ENCODE measurements at places on chromosomes 4 and X.

GRCh38 chr4:89682808-89683207, 154.2 kb downstream of the SNCA start:
- no peak for DNase-seq

DNA sequence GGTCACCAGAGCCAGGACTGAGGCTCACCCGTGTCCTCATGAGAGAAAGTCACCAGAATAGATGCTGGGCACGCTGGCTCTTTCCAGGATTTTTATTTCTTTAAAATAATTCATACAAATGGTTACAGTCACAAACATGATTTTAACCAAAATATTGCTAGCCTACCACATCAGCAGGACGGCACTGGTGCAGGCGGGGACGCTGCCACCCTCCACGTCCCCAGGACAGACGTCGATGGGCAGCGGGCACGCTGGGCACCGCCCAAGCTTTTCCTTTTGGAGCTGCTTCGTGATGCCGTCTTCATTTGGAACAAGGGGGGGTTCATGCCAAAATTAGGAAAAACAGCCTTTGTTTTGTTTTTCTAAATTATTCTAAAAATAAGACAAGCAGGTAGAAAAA, 37.6 kb downstream of the CTBP1 start:
- no peak for DNase-seq

DNA sequence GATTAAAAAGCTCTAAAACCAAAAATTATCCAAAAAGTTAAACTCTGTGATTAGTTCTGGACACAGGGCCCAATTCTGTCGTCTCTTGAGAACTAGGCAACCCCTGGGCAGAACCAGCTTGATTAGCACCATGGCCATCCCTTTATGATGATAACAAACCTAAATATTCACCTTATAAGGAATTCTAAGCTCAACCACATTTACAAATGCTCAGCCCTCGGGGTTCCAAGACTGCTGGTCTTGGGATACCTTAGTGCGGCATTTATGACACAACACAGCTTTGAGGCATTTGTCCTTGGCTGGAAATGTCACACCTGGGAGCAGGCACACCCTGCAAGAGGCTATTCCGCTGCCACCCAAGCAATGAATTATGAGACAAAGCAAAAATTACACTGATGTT, 27.5 kb upstream of the NAP1L5 start:
- no peak for DNase-seq

- no peak for DNase-seq
These were observed 34.4 kb downstream of the RAP2C start for GRCh38 chrX:132184871-132185270.

- DNase-seq = no peak
These were observed 31.3 kb upstream of the CLDN24 start for GRCh38 chr4:183353557-183353956.

DNA sequence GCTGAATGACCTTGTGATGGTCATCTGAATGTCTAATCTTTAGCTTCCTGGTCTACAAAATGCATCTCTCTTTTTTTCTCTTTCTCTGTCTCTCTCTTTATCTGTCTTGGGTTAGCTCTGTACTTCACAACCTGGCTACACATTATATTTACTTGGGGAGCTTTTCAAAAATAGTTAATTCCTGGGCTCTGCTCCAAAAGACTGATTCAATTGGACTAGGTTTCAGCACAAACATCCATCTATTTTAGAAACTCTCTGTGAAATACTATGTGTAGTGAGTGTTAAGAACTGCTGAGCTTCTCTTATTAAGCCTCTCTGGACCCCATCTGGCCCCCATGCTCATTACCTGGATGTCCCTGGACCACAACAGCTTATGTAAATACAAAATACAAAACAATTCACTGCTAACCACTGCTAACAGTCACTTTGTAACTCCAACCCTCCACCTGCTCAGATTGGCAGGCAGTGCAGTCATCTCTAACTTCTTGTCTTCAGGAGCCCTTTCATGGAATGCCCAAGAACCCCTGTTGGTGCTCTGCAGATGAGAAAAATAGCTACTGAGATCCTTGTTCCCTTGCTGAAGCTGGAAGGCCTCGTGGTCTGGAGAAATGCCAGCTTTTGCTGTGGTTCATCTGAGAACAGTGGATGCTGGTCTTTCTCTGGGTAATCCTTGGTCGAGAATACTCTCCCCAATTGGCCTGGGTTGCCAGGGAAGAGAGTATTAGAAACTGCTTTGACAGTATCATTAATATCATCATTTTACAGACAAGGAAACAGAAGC, 14.8 kb upstream of the BOD1L1 start:
- peak; percentile 57 for DNase-seq

DNA sequence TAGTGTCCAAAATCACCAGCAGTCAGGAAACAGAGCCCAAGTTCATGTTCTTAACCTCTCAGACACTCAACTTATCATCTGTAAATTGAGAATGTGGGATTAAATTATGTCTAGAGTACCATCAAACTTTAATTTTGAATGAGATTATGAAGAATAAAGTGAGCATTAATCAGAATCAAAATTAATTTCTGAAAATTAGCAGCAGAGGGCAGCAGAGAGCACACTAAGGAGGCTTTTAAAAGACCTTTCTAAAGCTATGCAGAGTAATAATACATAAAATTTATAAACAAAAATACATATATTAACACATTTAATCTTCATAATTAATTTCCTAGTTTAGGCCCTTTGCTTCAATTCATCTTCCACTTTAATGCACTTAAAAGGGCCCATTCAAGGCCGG, 7.1 kb downstream of the TASL start:
- no peak for DNase-seq

DNA sequence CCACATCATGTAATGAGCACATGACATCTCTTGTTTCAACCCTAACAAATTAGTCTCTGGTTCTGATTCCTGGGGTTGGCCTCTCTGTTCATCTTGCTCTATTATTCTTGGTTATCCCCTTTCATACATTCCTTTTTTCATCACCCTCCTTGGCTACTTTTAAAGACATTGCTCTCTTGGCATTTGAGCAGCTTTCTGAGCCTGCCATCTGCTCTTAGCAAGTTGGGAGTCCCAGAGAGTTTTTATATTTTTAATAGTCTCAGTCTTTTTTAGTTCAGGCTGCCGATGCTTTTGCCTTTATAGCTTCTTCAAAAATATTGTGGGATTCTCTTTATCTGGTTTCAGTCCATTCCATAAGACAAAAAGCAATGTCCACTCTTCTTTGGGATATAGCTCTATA, 1270.9 kb downstream of the ADGRL3 start:
- DNase-seq = no peak

DNA sequence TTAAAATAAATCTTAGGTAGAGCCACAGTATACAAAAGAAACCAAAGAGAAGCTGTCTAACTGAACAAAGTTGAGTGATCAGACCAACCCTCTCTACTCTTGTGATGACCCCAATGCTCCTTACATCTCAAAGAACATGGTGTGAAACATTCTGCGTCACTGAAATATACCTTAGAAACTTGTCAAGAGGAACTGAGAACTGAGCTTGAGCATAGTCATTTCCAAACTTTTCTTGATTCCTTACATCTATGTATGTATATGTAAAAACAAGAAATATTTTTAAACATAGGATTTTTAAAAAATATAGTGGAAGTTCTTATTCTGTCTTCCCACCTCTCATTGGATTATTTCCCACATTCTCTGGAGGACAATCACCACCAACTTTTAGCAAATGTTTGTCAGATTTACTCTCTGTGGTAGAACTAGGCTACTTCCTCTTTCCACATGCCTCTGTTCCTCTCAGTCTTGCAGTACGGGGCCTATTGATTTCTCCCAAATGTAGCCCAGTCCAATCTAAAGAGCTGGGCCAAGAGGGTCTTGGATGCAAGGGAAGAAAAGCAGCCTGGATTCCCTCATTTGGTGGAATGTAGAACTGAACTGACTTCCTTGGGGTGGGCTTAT, 98.2 kb upstream of the HHIP start:
- DNase-seq = no peak

DNA sequence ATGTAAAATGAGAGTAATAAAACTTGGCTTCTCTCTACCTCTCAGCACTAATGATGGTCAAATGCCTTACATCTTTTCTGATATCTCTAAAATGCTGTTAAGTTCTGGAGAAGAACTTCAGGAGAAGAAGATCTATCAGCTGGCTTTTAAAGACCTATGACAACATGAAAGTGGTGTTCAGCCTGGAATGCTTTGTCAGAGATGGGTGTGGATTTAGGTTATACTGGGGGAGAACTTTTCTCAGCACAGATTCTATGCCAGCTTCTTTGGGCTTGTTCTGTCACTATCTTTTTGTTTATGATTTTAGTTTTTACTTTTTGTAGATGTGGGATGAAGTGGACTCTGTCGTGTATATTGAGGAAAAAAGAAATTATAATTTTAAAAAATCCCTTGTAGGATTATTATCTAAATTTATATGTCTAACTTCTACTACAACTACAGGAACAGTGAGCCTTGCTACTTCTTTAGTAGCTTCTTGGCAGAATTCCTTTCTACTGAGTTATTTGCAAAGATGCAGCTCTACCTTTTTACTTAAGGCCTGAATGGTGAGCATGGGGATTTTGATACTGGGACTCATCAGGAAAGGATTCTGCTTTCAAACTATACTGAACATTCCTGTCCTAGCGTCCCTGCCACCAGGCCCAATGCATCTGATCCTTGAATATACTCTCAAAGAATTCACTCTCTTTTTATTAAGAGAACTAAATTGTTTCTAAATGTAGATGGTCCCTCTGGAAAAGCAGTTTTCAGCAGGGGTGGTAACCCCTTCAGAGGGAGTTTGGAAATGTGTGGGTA, 19.6 kb downstream of the CYP2U1 start:
- no peak for DNase-seq

- no peak for DNase-seq
These were observed 38.6 kb downstream of the TRPC5 start for GRCh38 chrX:112043997-112044396.

GRCh38 chrX:39152106-39152649, 350.9 kb downstream of the MID1IP1 start:
- no peak for DNase-seq

- DNase-seq = no peak
These were observed 279.1 kb upstream of the NRK start for GRCh38 chrX:105543283-105543682.

DNA sequence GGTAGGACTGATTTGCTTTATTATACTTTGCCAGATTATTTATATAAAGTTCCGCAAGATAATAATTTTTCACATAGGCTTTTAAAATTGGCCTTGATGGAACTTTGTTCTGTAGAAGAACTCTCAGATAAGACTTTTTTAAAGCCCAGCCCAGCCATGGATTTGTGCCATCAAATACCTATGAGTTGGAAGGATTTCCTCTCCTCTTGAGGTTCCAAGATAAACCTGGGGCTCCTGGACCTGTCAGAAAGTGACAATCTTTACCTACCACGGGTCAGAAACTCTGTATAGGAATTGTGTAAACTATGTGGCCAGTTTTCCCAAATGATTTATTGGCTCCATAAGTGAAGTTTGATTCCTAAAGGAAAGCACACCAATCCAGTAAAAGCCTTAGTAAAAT, 271.9 kb upstream of the GRID2 start:
- no peak for DNase-seq

DNA sequence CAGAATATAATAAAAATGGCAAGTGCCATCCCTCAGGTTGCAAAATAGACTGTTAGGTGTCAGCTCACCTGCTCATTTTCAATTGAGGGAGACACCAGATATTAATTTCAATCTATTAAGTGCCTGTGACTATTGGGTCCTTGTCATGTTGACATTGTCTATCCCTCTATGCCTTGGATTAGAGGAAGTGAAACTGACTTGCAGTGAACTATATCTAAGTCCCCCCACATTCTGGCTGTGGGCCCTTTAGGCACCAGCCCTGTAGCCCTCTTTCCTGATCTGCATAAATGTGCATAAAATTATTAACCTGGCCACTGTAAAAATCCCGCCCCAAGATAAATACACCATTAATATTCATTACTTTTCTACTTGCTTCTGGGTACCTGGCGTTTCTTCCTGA, 293.0 kb upstream of the CLNK start:
- DNase-seq = no peak

DNA sequence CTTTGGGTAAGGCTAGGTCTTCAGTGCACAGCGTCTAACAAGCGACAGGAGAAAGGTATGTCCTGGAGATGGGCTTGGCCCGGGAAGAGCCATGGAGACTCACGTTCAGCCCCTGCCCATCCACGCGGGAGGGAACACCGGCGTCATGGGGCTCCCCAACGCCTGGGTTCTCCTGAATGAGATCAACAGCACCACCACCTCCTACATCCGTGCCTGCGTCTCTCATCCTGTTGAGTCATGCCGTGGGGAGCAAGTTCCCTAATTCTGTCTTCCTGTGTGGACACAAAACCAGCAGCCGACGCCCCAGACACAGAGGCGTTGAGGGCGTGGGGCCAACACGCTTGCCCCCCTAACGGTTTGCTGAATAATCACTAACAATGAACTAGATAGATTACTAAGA, 20.1 kb upstream of the IL3RA start:
- DNase-seq = peak; percentile 72

DNA sequence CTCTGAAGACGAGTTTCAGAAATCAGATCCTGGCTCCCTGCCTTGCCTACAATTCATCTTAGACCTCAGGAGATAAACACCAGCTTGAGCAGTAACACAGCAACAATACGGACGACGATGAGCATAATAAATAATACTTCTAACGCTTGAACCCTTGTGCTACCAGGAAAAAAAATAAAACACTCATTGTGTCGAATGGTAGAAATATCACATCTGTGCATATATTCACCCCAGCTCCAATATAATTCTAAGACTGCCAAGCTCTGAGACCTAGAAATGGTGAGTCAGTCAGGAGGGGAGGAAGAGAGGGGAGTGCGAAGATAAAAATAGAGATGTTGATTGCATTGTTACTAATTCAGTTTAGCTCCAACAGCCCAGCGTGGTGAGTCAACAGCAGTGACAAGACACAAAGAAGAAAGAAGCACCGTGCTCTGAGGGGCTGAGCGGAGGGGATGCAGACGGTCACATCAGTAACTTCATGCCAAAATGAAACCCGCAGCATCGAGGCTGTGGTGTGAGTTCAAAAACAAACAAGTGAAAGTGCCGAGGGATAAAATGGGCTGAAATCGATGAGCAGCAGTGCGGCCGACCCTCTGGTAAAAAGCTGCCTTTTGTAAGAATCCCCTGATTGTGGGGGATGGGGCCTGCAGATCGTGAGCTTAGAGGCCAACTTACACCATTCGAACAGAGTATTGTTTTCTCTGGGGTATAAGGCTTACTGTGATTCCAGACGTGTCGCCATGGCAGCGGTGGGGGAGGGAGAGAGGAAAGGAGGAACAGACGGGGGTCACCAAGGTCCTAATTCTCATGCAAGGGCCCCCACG, 150.4 kb downstream of the MGST2 start:
- peak; percentile 77 for DNase-seq

DNA sequence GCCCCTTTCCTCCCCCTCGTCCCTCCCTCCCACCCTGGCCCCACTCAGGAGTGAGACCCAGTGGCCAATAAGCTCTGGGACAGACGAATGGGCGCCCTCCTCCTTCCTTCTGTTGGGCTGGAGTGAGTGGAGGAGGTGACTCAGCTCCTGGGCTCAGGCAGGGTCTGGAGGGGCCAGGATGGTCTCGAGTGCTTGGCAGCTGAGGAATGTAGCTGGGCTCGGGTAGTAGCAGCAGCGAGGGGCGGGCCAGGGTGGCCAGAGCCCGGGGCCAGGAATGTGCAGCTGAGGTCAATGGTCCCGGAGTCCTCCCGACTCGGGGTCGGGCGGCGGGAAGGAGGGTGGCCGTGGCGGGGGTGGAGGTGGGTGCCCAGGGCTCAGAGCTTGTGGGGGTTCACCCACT, 15.0 kb downstream of the G6PD start:
- no peak for DNase-seq
